Stimulated activated CD4-positive, alpha-beta T cell treated with anti-CD3 and anti-CD28 coated beads, Interleukin-15, amount 100 ng/mL, for 48 hours (primary cell): ENCODE measurements at places on chromosomes 3 and 15.

DNA sequence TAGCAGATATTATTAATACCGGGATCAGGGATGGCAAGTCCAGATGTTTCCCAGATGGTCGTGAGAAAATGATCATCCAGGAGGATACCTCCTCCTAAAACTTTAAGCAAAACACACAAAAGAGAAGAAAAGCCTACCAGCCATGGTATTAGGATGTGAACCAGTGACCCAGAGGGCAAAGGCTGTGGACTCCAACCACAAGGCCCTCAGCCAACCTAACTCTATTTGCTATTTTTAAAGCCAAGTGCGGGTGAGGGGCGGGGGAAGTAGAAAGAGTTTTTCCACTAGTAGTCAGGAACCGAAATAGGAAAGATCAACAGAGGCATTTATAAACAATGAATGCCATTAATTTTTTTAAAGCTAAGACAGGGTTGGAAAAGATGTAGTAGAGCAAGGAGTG is 77.4 kb downstream of the STAC start:
- no peak for DNase-seq

DNA sequence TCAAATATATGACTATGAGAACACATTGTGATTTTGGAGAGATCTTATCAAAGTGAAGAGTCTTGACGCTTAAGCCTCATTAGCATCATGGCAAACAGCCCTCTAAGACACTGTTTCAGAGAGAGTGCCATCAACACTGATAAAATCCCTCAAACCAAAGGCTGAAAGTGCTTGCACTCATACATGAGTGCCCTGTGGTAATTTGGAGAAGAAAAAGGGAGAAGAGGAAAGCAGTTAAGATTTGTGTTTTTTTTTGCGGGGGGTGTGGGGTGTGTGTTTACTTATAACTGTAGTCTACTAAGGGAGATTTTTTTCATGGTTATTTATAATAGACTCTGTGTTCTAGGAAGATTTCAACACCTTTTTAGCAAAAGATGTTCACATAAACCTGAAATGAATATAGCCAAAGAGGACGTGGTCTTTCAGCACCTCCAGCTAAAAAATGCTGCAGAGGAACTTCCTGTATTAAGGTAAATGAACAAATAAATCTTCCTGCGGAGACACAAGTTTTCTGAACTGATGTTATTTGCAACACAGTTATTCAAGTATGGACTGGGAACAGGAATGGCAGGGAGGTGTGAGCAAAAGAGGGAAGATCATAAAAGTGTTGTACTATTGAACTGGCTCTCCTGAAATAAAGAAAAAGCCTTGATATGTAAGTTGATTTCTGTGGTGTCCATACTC is 81.9 kb upstream of the TGFBR2 start:
- DNase-seq: no peak

DNA sequence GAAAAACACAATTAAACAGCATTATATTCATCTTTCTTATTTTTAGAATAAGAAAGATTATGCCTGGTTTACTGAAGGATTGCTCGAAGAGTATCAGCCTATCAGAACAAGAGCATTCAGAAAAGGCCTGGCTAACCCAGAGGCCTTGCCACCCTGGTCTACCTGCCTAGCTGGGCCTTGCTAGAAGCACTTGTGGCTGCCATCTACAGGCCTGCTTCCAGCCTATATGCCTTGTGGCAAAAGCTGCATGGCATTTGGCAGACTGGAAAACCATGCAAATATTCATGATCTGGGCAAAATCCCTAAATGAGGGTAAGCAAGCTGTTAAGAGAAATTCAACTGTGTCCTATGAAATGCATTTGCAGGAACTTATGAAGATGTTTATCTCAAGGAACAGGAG is 9.3 kb upstream of the ATP13A4 start:
- no peak for DNase-seq

- DNase-seq: no peak
These were observed 32.9 kb downstream of the CHP1 start for GRCh38 chr15:41263891-41264351.

DNA sequence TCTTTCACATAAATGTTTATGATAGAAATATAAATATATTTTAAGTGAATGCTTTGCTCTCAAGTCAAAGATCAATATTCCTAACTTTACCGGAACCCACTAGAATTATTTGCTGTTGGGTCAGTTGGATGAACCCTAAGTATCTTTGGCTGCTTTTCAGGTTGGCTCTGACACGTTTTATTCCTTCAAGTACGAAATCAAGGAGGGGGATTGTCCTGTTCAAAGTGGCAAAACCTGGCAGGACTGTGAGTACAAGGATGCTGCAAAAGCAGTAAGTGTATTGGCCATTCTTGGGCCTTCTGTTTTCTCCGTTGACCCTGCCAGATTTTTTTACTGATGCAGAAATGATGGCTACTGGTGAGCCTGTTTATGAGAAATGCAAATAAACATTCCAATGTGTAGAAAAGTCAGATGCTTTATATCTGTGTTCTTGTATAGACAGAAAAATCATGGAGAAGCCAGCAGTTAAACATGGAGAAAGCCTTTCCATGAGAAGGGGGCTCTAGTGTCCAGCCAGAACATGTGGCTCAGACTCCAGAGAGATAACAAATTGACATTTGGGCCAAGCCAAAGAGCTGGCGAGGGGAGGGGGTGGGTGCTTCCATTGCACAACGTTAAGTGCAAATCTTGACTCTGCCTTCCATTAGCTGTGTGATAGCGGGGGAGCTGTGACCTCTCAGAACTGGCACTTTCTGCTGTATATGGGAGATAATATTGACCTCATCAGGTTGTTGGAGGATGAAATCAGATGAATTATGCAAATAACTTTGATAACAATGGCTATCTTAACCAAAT is 3.0 kb downstream of the KNG1 start:
- no peak for DNase-seq

GRCh38 chr3:186466391-186466974 is 77.7 kb downstream of the CRYGS start:
- no peak for DNase-seq

- no peak for DNase-seq
These were observed 17.0 kb downstream of the ILDR1 start for GRCh38 chr3:122004991-122005565.

- no peak for DNase-seq
These were observed 13.2 kb downstream of the TM4SF4 start for GRCh38 chr3:149487598-149488197.

DNA sequence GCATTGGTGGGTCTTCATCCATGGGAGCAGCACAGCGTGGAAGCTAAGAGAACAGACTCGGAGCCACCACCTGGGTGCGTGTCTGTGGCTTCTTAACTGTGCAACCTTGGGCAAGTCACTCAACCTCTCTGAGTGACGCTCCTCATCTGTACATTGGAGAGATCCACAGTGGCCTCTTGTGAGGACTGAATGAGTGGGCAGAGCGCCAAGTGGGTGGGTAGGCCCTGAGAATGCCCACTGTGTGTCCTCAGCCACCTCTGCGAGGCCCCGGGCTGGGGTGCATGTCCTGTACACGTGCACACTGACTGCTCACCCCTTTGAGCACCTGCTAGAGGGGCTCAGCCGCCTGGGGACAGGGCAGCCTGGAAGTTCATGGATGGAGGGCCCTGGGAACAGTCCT is 99.6 kb upstream of the PRR23E start:
- no peak for DNase-seq
